Endothelial cell (in vitro differentiated cells): ENCODE measurements at places on chromosomes 3 and 15.

DNA sequence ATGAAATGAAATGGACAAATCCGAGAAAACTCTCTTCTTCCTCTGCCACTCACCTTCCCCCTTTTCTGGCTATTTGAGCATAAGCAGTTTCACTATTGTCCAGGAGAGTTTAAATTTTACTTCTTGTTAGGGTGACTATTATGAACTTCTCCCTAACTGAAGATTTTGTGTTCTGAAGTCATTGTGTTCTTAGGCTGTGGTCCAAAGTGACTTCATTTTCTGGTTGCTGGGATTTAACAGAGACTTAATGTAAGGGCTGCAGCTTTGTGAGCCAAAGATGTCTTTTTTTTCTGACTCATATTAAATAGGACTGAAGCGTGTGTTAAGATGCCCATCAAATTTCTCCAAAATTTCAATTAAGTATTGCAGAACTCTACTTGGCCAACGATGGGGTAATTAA lies 46.5 kb upstream of the FSTL1 start:
- no peak for DNase-seq

DNA sequence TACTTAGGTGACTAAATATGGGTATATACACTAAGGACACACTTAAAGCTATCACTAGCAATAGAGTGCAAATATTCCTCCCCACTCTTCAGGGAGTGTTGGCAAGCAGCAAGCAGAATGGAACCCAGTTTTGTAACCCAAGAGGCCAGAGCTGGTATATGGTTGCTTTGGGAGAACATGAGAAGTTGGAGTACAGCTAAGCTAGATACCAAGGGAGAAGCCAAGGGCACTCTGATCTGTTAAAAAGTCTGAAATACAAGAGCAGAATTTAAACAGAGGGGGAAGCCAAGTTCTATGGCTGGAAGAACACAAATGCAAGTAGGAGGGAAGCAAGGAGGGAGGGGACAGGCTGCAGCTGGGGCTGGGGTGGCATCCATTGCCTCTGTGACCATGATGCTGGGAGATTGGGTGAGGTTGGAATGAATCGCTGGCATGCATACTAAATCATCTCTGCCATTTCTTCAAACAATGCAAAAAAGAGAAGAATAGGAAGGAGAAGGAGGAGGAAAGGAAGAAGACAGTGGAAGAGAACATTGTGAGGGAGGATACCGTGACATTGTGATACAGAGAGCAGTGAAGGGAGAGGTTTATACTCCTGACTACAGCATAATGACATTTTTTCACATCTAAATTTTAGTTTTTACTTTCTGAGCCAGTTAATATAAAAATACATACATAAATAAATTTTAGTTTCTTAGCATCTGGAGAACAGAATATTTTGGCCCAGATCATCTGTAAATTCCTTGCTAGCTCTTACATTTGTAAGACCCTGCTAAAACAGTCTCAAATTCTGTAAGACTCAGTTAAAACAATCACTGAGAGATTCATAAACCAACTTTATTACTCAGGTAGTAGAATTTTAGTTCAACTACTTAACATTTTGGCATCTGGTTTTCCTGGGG lies 9.0 kb upstream of the ANXA2 start:
- DNase-seq = no peak

GRCh38 chr15:25710184-25710583 lies 152.9 kb downstream of the ATP10A start:
- DNase-seq = peak; percentile 82

- DNase-seq = no peak
These were observed 1.4 kb upstream of the RAB5A start for GRCh38 chr3:19945534-19945933.

GRCh38 chr3:103963599-103963998 lies 1403.1 kb upstream of the ALCAM start:
- DNase-seq = no peak

DNA sequence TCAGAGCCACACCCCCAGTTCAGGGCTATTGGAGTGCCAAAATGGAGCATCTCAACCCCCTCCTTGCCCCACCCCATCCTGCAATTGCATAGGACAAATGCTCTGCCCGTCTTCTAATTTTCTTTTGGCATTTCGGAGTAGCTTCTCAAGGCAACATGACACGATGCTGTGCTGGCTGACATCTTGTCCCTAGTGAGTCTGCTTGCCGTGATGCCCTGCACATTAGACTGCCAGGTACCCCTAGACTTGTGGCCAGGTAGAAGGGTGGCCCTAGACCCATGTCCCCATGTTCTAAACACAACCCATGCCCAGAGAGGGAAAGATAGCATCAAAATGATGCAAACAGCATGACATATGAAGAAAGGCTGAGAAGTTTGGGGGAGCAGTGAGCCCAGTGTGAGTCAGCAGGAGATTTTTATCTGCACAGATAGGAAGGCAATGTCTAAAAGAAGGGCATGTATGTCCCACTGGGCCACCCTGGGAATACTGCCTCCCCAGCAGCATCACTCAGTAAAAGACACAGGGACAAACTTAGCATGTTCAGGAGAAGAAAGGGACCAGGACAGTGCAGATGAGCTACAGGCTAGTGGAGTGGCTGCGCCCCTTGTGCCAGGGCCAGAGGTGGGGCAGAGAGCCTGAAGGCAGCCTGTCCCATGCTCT lies 36.8 kb downstream of the CA12 start:
- no peak for DNase-seq
